Epithelial cell of proximal tubule (primary cell): ENCODE measurements at places on chromosomes 1 and 21. TPM values are rescaled to one million over a fixed set of nuclear protein-coding genes. Genes with fewer than 3 reads are reported as not detected.

Gene A3GALT2
- total RNA-seq, result not detected in 2 replicates

Gene NFASC
- 0.29 TPM in 2 replicates for total RNA-seq

Gene MAB21L3
- 0.29 and 0.52 TPM in 2 replicates for total RNA-seq

Gene OR2L3
- not detected in 2 replicates for total RNA-seq

Gene INKA2
- total RNA-seq, result 0.07 and 0.58 TPM in 2 replicates

Gene FYB2
- total RNA-seq, result not detected in 2 replicates

Gene TMEM51
- total RNA-seq, result 48.1 and 86.7 TPM in 2 replicates

Gene IVL
- 0.35 and 2.1 TPM in 2 replicates for total RNA-seq
